Activated CD4-positive, alpha-beta T cell treated with anti-CD3 and anti-CD28 coated beads, Interleukin-2, amount 50 U/mL, for 1 hour (primary cell): ENCODE measurements at places on chromosomes 12 and 14.

DNA sequence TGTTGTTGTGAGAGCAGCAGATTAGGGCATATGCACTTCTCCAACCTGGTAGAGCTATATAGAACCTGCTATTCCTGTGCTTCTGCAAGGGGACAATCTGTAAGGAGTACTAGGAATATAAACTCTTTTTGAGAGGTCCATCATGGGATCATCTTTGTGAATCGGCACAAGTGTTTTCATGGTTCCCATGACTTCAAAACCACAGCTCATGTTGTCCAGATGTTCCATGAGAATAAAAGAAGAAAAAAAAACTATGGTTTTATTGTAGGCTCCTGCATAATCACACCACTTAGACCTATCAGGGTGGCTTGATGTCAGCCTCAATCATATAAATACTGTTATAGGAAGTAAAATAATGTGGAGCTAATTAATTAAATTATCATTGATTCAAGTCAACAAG is 311.4 kb upstream of the ATP2B1 start:
- no peak for DNase-seq

DNA sequence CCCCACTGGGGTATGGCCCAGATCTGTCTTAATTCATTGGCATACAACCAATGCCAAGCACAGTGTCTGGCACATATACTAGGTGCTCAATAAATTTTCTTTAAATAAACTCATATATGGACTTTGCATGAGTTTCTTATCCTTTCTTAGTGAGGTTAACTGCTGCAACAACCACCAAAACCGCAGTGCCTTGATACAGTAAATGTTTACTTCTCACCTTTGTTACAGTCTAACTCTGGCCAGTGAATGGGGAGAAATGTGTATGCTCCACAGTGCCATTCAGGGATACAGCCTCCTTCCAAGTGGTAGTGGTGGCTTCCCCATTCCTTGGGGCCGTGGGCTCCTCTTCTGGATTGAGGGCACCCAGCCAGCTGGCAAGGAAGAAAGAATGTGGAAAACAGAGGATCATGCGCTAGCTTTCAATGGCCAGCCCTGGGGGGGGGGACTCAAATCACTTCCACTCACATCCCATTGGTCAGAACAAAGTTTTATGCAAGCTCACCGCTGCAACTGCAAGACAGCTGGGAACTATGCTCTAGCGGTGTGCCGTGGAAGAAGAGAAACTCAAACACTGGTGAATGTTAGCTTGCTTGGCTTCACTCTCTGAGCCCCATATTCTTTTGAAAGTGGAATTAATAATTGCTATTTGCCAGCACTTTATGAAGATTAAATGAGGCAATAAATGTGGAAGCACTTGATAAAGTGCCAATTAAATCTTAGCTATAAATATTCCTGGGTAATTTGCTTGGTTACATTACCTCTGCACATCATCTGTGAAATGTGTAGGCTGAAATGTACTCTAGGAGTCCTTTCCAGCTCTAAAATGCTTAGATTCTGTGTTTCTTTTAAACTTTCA is 51.0 kb upstream of the SOCS2 start:
- no peak for DNase-seq

DNA sequence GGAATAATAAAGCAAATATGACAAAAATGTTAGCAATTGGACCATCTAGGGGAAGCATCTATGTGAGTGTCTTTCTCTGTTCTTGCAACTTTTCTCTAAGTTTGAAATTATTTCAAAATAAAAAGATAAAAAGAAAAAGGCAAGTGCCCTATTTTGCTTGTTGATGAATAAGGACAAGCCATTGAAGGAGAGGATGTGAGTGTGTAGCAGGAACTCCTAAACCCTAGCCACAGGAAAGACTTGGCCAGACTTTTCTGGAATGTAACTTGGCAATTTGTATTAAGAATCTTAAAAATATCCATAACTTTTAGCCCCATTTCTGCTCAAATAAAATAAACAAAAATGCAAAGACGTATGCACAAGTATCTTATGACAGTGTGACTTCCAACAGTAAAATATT is 279.4 kb downstream of the CACNA1C start:
- no peak for DNase-seq

DNA sequence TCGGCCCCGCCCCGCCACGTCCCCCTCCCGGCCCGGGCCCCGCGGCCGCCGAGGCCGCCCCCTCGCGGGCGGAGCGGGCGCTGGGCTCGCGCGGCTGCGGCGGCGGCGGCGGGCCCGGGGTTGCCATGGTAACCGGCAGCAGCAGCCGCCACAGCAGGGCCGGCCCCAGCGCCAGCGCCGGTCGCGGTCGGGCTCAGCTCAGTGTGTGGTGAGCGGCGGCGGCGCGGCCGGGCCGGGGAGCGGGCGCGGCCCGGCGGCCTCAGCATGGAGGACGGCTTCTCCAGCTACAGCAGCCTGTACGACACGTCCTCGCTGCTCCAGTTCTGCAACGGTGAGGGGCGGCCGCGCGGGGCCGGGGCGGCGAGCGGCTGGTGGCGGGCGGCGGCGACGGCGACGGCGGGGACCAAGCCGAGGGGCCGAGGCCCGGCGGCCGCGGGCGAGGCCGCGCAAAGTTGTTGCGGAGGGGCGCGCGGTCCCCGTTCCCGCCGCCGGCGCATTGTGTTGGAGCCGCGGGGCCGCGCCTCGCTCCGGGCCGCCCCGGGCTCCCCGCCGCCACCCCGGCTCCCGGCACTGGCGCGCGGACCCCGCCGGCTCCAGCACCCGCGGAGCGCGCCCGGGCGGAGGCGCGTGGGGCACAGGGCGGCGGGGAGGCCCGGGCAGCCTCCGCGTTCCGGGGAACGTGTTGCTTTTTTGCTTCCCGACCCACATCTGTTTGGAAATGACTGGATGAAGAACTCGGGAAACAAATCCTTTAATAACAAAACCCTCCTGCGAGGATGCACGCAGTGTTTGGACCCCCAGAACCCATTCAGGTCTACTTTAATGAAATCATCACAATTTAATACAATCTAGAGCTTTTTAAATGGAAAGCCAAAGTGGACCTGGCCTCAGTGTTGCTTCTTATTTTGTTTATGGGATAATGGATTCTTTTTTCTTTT is at the start of gene EML1:
TSS of gene EML1 (plus strand) at position 201 of the 938 bp plus-strand sequence. CDS start at position 265, 64 bp downstream.
- peak; percentile 72 for DNase-seq

GRCh38 chr12:50708631-50709030 is 55.3 kb upstream of the ATF1 start:
- DNase-seq: no peak

DNA sequence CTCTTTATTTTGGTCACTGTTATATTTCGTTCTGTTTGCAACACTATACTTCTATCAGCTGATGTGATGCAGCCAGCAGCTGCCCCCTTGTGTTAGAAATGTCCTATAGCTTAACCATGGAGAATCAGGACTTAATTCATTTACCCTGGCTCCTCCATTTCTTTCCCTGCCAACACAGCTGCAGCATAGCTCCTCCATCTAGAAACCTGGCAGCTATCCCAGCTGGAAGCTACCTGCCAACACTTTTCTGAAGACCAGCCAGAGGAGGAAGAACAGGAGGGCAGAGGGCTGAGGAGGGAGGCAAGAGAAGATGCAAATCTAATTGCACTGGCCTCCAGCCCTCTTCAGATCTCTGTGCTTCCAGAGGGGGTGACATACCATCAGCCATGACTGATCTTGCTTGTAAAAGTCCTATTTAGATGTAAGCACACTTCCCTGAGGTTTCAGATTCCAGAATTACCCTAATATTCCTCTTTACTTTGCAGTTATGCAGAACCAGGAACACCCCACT is 156.8 kb upstream of the TMEM260 start:
- DNase-seq: no peak

GRCh38 chr14:67673451-67673850 is 981 bp downstream of the VTI1B start:
- DNase-seq: no peak

DNA sequence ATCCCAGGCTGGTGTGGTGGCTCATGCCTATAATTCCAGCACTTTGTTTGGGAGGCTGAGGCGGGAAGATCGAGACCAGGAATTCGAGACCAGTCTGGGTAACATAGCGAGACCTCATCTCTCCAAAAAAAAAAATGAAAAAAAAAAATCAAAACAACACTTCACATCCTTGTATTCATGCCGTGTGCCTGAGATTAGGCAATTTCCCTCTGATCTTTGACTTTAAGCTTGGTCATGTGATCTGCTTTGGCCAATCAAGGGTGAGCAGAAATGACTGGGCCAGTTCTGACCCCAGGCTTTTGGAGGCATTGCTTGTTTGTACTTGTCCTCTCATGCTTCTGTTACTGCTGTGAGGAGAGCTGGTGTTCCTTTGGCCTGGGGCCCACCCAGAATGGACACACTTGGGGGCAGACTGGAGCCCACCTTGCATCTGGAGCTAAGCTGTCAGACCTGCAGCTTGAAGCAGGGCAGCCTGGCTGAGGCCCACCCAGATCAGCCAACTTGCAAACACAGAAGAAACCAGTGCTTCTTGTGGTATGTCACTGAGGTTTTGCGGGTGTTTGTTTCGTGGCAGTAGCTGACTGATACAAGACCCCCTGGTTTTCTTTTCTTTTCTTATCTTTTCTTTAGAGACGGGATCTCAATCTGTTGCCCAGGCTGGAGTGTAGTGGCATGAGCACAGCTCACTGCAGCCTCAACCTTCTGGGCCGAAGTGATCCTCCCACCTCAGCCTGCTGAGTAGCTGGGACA is 29.7 kb upstream of the TBX3 start:
- DNase-seq: no peak

DNA sequence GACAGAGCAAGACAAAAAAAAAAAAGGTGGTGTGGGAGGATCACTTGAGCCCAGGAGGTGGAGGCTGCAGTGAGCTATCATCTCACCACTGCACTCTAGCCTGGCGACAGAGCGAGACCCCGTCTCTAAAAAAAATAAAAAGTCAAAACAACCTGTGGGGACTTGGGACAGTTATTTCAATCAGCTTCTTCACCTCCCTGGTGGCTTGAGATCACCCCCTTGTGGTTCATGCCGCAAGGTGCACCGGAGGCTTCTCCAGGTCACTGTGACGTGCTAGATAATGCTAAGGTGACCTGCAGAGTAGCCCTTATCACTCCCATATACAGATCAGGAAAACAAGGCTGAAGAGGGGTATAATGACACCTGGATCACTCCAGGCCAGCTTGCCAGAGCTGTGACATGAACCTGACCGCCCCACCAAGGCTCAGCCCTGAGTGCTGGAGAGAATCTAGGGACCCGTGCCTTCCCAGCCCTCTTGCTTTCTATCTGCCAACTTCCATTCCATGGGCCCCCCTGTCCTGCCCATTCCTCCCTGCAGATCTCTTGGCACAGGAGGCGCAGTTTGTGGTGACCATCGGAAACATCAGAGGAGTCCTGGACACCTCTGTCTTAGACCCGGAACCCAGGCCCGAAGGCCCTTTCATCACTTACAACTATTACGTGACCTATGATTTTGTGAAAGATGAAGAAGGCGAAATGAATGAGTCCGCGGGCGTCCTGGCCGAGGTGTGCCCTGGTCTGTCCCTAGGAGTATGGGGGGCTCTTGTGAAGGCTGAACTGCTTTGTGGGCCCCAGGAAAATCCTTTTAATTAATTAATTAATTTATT is 8.1 kb downstream of the LRRC43 start:
- peak; percentile 63 for DNase-seq

- DNase-seq: no peak
These were observed 6.3 kb downstream of the LTBR start for GRCh38 chr12:6390084-6390799.

DNA sequence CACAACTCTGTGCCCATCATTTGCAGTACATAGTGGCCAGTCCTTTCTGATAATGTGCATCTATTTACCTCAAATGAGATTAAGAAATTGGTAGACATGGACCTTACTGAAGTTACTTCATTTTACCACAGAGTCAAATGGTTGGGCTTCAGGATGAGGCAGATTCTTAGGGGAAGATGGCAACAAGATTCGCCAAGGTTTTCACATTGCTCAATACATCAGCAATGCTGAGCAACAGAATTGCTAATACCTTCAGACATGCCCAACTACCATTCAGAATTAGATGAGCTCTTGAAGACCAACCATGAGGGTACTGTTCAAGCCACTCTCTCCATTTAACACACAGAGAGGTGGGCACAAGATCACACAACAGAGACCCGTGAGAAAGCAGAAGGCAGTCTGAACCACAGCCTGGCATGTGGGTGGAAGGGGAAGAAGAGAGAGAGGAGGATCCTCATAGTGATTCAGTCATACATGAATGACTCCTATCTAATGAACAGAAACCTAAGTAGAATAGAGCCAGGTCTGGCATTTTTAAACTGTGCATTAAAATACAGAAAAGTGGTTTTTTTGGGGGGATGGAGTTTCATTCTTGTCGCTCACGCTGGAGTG is 28.5 kb downstream of the CPM start:
- no peak for DNase-seq

DNA sequence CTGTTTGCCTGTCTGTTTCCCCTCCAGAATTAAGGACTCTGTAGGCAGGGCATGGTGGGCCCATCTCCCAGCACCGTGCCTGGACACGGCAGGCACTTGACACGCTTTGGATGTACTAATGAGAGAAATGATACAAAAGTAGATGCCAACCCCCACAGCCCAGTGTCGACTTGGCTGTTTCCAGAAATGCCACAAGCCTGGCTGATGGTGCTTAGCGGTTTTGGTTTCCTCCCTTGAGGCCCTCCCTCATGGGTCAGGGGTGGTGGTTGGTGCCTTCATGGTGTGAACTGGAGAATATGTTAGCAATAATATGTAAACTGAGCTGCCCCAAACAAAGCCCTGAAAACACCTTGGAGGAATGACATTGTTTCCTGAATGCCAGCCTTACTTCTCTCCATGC is 55.5 kb upstream of the ESRRB start:
- DNase-seq: no peak

GRCh38 chr14:93549595-93549994 is 118.9 kb downstream of the UNC79 start:
- no peak for DNase-seq

DNA sequence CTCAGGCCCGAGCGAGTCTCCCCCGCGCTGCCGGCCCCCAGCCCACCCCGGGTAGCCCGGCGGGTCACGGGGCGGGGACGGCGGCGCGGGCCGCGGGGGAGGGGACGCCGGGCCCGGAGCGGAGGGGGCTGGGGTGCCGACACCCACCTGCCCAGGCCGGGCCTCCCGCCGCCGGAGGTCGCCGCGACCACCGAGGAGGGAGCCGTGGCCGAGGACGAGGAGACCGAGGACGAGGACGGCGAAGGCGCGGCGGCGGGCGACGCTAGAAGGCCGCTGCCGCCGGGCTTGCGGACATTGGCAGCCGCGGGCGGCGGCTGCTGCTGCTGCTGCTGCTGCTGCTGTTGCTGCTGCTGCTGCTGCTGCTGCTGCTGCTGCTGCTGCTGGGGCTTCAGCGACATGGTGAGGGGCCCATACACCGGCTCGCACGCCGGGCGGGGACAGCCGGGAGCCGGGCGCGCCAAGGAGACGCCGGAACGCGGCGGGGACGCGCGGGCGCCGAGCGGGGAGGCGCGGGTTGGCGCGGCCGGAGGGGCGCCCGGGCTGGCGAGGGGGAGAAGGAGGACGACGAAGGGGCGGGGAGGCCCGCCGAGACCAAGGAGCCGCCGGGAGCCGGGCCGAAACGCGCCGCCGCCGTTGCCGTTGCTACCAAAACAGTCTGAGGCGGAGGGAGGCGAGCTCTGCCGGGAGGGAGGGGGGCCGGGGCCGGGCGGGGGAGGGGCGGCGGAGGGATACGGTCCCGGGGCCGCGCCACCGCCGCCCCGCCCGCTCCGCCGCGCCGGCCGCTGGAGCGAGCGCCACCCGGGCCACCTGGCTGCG is at the start of gene ATXN2:
TSS of gene ATXN2 (minus strand) at position 679 of the 816 bp plus-strand sequence. CDS start at position 398, 281 bp downstream.
- peak; percentile 64 for DNase-seq

- no peak for DNase-seq
These were observed 20.6 kb downstream of the SPX start for GRCh38 chr12:21546716-21547115.

GRCh38 chr12:101325590-101325989 is 45.7 kb downstream of the UTP20 start:
- no peak for DNase-seq

- DNase-seq: no peak
These were observed 19.9 kb downstream of the JAG2 start for GRCh38 chr14:105148604-105149145.
